ENCODE measurements at places on chromosomes 12 and 14.

DNA sequence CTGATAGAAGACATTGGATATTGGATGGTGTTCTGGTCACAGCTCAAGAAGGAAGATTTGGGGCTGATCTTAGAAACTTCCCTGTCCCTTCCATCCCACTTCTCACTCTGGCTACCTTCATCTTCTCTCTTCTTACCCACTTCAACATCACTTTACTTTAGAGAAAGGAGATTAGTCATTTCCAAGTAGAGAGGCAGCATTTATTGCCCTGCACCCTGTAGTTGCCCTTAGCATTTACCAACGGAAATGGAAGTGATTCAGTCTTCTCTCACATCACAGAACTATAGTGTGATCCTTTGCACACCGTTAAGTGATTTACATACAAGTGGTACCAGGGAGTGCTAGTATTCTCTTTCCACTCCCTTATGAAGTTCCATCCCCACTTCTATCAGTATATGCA, 52.4 kb downstream of the PHLDA1 start:
- DNase-seq, result peak; percentile 67

DNA sequence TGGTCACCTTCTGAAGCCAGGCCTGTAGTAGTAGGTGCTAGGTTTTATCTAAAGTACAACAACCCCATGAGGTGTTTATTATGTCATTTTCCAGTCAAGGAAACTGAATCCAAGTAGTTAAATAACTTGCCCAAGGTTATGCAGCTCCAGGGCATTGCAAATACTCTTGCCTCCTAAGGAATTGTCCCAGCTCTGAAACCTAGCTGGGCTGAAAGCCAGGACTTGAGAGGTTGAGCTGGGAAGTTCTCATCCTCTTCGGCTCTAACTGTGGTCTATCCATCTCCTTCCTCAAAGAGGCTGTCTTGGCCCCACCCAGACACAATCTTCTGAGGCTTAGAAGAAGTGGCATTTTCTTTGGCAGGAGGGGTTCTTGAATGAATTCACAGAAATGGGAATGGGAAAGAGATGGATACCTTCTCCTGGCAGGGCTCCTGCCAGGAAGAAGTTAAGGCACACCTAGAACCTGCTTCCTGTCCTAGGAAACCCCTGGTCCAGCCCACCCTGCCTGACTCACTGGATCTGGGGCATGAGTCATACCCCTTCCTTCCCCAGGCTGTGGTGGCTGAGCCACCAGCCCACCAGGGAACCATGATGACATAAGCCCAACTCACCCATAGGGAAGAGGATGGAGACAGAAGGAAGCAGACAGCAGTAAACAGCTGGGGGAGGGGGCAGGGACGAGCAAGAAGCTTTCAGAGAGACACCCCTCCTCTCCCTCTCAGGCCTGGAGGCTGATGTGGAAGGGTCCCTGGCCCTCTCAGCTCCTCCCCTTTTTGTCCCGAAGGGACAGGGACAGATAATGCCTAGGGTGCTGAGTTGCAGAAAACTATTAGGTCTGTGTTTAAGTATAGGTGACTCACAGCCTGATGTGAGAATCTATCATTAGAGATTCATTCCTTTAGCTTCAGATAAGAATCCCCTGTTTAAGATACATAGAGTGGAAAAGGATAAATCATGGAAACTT, 2.1 kb upstream of the PLEK2 start:
- peak; percentile 39 for DNase-seq

GRCh38 chr12:51540996-51541395, 50.0 kb upstream of the SCN8A start:
- no peak for DNase-seq

GRCh38 chr12:56801661-56802622, 38.8 kb downstream of the HSD17B6 start:
- DNase-seq, result no peak

DNA sequence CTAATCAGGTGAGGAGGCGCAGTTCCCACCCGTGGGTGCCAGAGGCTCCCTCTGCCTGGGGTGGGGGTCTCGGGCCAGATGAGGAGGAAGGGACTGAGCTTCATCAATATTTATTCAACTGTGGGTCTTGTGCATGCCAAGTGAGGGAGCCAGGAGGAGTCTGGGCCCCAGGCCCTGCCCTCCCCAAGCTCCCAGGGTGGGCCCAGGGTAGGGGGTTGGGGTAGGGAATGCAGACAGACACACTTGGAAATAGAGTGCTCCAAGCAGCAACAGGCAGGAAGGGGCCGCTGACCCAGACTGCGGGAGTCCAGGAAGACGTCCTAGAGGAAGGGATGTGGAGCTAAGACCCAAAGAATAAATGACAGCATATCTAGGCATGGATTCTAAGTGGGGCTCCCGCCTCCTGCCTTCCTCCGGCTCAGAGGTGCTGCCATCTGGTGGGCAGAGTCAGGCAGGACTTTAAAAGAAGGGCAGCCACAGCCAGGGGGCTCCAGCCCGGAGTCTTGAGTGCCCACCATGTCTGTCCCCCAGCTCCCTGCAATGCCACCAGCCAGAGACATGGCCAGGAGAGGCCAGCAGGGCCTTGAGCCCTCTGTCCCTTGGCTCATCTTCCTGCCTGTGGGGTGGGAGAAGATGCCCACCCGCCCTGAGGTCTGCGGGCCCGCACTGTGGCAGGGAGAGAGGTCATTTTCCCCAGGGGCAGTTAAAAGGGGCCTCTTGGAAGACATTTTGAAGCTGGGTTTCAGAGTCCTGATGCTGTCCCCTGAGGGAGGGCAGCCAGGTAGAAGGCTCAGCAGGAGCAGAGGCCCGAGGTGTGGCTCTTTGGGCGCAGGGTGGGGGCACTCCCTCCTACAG, 70.1 kb downstream of the PHETA1 start:
- DNase-seq, result peak; percentile 13

- DNase-seq, result no peak
These were observed 25.1 kb downstream of the RBMS2 start for GRCh38 chr12:56546680-56547079.

DNA sequence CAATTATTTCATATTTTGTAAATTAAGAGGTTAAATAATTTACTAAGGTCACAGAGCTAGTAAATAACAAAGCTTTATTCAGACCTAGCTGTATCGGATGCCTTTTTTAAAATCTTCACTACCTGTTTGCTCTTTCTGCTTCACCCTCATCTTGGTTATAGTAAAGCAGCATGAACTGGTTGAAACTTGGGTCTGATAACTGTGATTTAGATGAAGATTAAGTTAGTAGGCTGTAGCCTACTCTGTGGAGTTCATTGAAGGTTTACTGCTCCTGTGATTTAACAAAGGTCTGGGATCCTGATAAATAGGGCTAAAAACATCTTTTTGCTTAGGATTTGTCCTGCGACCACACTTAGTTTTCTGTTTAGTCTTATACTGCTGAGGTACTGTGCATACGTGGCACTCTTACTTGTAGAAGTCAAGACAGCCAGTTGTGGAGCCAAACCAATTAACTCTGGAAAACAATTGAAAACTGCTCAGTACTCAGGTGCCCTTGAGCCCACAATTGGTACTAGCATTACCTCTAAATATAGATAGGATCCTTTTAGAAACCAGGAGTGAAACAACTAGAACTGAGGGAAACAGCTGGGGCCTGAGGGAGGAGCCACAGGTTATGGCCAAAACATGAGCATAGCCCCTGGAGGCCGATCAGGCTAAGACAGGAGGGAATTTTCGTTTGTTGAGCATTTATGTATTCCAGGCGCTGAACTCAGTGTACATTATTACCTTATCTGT, 2.3 kb downstream of the SPATS2 start:
- DNase-seq, result no peak

- no peak for DNase-seq
These were observed 18.6 kb upstream of the KRT77 start for GRCh38 chr12:52721838-52722470.

- no peak for DNase-seq
These were observed 7.6 kb downstream of the AKAP6 start for GRCh38 chr14:32336702-32337101.

DNA sequence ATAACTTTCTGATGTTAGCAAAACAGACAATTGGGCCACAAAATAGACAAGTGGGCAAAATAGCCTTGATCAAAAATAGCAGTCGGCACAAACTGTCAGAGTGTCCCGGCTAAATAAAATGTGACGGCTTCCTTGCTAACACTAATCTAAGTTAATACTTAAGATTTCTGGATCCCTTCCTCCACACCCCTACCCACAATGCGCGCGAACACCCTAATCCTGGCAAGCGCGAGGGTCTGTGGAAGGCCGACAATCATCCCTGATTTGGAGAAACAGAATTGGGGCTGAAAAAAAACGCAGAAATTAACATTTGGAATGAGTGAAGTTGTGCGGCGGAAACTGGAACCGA, 489 bp downstream of the CEP290 start:
- no peak for DNase-seq
